ENCODE measurements at places on chromosomes 12 and 14.
A peak's percentile ranks its signal among the peaks of the same experiment; 100 is the strongest.

DNA sequence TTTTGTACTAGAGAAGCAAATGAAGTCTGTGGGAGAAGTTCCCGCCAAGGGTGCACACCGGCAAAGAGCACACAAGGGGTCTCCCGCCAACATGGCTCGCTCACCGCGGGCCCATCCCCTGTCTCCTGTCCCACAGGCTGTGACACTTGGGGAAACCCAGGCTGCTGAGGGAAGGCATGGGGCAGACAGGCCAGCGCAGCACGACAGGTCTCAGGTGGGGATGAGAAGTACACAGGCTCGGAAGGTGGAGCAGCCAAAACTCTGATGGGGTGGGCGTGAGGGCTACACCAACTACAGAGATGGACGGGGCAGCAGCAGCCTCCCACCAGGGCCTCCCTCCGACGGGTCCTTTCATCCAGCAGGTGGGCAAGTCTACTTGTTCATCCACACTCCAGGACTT, 64.4 kb downstream of the RNF34 start:
- no peak for DNase-seq

DNA sequence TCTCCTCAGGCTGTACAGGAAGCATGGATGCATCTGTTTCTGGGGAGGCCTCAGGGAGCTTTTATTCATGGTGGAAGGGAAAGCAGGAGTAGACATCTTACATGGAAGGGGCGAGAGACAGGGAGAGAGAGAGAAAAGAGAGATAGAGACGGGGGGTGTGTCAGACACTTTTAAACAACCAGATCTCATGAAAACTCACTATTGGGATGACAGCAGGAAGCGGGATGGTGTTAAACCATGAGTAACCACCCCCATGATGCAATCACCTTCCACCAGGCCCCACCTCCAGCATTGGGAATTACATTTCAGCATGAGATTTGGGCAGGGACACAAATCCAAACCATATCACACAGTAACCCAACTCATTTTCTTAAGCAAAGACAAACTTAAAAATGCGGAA, 110.0 kb upstream of the EEA1 start:
- DNase-seq, result no peak

DNA sequence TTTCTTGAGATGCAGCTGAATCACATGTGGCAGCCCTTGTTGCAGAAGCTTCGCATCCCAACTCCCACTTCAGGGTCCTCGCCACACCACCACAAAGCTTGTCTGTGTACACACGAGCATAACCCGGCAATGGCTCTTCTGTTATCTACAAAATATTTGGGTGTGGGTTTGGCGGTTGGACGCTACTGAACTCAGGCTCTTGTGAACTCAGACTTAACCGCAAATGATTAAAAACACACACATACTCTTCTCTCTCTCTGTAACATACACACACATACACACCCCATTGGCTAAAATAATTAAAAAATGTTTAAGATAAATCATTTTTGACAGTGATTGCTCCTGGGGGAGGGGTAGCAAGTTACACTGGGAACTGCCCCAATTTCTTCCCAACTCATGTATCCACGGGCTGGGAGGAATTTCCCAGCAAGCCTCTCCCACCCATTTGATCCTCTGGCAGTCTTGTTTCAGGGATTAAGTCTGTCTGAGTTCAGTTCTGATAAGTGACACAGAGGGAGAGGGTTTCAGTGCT, 63.7 kb upstream of the MANSC4 start:
- peak; percentile 10 for DNase-seq

GRCh38 chr12:64500394-64500793, 48.5 kb downstream of the TBK1 start:
- no peak for DNase-seq

DNA sequence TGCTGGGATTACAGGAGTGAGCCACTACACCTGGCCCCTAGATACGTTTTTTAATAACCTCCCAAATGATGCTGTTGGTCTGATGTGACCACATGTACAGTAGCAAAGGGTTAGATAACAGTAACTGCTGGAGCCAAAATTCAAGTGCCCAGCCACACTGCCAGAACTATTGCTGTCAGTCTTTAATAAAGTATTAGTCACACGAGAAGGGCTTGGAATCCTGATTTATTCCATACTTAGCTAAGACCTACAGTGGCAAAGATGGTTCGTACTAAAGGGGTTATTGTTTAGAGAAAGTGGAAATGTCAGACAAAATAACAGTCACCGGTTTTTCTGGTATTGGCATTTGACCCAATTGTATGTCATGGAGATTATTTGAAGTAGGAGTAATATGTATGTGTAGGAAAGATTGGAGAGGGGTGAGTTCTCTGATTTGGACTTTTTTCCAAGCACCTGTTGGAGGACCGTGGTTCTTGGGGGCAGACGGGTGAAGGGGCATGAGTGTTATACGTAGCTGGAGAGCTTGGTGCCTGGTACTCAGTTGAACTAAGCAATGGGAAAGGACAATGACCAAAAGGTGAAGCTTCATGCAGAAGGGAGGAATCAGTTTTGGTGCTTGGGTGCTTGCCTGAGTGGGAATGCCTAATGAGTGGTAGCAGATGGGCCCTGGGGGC, 9.7 kb downstream of the TUBA1C start:
- no peak for DNase-seq

DNA sequence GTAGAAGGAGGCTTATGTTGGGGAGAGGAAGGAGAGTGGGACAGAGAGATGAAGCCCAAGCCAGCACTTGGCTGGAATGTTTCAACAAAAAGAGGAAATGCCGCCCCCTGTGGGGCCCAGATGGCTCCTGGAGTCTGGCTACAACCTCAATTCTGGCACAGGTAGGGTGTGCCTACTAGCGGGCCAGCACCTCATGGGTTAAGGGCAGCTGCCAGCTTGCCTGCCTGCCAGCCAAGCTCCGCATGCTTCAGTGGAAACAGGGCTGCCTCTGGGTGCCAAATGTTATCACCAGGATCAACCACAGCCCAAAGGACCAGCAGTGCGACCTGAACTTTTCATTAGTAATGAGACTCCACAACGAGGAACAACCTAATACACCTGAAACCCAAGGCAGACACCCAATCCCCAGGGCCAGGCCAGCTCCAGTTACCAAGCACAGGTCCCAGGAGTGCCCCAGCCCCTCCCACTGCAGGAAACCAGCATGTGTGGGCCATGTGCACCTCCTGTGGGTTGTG, 11.3 kb downstream of the RAB15 start:
- DNase-seq, result no peak

DNA sequence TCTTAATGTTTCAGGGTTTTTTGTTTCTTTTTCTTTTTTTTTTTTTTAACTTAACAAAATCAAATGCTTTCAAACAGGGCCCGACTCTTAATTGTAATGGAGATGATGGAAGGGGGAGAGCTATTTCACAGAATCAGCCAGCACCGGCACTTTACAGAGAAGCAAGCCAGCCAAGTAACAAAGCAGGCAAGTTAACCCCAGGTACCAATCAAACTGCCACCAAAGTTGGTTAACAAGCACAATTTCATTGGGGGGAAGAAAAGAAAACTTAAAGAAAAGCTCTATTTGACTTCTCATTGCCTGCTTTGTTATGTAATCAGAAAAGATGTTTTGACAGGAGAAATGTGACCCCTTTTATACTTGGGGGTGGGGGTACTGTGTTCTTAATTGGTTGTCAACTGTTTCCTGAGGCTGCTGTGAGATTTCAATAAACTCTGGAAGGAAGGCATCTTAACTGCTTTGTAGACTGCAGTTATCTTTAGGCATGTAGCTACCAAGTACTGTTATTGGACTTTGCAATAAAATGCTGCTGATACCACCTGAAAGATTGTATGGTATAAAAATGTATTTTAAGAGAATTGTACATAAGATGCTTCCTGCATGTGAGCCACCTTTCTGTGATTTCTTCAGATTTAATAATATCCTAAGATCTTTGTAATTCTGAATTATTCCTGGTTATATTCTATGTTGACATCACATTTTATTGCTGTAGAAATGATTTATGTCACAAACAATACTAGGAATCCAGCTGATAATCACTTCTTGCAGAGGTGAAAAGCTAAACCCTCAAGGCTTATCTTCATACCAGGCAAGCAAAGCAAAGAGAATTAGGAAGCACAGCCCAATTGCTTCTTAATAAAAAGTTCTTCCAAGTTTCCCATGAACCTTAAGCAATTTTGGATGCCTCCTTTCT, 26.9 kb downstream of the MAPKAPK5 start:
- no peak for DNase-seq

Data from retina (tissue), 1 donor.